ENCODE measurements at places on chromosomes 3 and 15.
A peak's percentile ranks its signal among the peaks of the same experiment; 100 is the strongest.

GRCh38 chr3:180311242-180311641, 274.5 kb upstream of the PEX5L start:
- no peak for DNase-seq

DNA sequence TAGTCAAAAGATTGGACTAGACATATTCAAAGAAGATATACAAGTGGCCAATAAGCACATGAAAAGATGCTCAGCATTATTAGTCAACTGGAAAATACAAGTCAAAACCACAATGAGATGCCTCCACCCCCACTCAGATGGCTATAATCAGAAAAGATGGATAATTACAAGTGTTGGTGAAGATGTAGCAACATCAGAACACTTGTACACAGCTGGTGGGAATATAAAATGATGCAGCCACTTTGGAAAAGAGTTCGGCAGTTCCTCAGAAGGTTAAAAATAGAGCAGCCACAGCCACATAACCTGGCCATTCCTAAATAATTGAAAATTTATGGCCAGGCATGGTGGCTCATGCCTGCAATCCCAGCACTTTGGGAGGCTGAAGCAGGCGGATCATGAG, 38.4 kb downstream of the HEG1 start:
- DNase-seq, result no peak

- peak; percentile 11 for DNase-seq
Measured at GRCh38 chr3:354432-354831, 157.9 kb downstream of the CHL1 start.

DNA sequence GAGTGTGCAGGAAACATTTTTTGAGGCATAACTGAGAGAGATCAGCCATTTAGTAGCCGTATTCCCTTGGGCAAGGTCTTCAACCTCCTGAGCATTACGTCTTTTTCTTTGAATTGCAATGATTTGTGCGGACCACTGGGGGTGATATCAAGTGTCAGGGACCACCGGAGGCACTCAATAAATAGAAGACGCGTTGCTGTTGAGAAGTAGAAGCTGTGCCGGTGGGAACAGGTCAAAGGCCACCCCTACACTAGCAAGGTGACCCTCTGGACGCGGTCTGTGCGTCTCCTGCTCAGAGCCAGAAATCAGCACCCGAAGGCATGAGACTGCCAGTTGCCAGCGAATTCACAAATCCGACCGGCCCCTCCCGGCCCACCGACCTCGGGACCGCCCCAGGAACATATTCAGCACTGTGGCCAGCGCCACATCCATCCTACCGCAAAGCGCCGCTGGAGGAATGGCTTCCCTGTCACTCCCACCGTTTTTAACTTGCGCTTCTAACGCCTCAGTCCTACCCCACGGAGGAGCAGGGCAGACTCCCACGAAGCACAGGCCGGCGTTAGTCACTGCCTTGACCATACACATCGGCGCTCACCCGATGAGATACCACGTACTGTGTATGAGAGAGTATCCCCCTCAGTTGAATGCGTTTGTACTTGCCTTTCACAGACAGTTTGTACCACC, 1.4 kb upstream of the GHSR start:
- no peak for DNase-seq

DNA sequence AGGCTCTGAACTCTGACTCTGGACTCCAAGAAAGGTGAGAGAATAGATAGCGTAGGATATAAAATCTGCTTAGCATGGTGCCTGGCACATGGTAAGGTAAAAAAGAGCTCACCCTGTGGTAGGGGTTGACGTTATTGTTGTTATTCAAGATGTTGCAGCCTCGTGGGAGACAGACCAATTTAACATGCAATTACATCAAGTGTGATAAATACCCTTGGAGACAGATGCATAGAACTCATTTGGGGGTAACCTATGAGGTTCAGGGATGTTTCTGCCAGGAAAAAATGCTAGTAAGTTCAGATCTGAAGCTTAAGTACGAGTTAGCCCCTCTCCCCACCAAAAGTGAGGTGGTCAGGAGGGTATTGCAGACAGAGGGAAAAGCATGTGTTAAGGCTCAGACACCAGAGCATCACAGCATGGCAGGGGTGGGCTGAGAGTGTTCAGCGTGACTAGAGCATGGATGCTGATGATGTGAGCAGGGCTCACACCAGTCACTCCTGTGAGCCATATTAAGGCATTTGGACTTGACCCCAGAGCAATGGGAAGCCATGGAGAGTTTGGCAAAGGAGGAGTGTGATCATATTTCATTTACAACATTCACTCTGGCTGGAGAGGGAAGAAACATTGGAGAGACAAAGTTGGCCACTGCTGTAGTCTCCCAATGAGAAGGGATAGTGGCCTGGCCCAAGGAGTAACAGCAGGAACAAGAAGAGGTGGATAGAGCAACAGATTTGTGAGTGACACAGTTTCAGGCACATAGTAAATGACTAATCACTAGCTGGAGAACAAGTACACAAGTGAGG, 181.0 kb downstream of the UACA start:
- no peak for DNase-seq

- DNase-seq, result no peak
Measured at GRCh38 chr3:79056498-79056897, 711.3 kb downstream of the ROBO1 start.

GRCh38 chr15:73956743-73957135, 30.5 kb downstream of the LOXL1 start:
- DNase-seq, result no peak

DNA sequence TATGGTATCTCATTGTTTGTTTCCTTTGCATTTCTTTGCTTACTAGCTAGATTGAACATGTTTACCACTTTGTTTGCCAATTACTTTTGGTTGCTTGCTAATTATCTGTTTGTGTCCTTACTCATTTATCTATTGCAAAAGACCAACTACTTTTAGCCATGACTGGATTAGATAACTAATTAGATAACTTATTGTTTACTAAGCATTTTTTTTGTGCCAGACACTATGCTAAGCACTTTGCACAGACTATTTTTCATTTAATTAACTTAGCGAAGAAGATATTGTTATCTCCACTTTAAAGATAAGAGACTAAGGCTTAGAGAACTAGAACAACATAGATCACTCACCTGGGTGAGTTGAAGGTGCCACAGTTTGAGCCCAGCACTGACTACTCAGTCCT, 16.9 kb upstream of the ZFAND6 start:
- DNase-seq, result no peak

All from nucleus accumbens (tissue), 56 donors.